ENCODE measurements at places on chromosomes 7 and 10.

- DNase-seq = no peak
These were observed 2.9 kb upstream of the GTPBP4 start for GRCh38 chr10:985361-985760.

DNA sequence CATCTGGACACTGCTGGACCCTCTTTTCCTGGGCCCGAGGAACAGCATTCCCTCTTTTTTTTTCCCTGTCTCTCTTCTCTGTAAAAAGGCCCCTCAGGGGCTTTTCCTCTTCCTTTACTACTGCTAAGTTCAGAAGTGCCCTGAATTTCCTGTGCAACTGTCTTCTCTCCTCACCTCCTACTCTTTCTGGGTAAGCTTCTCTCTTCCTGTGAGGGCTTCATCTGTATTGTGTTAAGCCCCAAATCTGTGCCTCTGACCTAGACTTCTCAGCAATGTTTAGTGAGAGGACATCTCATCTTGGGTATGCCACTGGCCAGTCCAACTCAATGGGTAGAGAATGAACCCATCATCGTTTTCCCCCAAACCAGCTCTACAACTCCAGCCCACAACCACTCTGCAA, 174.2 kb downstream of the PTEN start:
- no peak for DNase-seq

- DNase-seq = no peak
These were observed 89.4 kb downstream of the NSUN6 start for GRCh38 chr10:18561861-18562551.

DNA sequence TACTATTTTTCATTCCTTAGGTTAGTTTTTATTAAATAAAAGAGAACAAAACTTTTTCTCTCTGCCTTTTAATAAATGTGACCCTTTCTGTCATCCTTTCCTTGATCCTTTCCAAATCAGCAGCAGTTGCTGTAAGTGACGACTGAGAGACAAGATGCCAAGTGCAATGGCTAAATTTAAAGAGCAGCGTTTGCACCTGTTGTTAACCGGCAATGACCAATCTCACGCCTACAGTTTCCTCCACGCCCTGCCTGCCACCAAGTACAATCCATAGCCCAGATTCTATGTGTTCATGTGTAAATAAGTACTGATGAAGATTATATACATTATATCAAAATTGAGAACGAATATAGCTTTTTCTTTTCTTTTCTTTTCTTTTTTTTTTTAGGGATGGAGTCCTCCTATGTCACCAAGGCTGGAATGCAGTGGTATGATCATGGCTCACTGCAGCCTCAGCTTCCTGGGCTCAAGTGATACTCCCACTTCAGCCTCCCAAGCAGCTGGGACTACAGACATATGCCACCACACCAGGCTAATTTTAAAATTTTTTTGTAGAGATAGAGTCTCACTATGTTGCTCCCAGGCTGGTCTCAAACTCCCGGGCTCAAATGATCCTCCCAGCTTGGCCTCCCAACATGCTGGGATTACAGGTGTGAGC, 6.5 kb upstream of the MCU start:
- no peak for DNase-seq

DNA sequence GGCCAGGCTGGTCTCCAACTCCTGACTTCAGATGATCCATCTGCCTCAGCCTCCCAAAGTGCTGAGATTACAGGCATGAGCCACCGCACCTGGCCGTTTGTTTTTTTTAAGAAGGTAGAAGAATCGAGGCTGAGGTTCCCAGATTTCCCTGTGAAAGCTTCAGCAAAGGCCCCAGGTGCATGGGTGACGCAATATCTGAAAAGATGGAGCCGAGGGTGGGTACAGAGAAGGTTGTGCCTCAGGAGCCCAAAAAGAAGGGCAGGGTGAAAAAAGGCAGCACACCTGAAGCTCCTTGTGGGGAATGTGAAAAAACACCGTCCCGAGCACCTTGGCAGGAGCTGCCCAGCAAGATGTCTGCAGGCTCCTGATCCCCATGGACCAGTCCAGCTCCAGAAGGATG, 35.8 kb upstream of the NRF1 start:
- no peak for DNase-seq

- DNase-seq = peak; percentile 14
These were observed 142.2 kb upstream of the HABP2 start for GRCh38 chr10:113410618-113411017.

GRCh38 chr10:127040756-127041155, 135.5 kb downstream of the DOCK1 start:
- no peak for DNase-seq
